ENCODE measurements at places on chromosomes 7 and 10.

DNA sequence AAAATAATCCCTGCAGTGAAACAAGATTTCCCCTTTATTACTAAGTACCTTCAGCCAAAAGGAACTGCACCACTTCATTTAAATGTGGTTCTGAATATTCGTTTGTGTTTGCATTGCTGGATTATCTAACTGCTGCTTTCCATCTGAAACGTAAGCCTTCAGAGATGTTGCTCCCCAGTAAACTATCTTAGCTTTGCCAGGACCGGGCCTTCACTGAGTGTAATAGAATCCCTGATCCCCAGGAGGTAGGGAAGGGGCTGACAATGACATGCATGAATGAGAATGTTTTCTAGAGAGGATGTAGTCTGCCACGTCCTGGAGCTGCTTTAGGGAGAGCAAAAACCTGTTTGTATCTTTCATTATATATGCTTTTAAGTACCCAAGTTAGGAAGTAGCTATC lies 19.5 kb upstream of the INSYN2A start:
- no peak for DNase-seq

DNA sequence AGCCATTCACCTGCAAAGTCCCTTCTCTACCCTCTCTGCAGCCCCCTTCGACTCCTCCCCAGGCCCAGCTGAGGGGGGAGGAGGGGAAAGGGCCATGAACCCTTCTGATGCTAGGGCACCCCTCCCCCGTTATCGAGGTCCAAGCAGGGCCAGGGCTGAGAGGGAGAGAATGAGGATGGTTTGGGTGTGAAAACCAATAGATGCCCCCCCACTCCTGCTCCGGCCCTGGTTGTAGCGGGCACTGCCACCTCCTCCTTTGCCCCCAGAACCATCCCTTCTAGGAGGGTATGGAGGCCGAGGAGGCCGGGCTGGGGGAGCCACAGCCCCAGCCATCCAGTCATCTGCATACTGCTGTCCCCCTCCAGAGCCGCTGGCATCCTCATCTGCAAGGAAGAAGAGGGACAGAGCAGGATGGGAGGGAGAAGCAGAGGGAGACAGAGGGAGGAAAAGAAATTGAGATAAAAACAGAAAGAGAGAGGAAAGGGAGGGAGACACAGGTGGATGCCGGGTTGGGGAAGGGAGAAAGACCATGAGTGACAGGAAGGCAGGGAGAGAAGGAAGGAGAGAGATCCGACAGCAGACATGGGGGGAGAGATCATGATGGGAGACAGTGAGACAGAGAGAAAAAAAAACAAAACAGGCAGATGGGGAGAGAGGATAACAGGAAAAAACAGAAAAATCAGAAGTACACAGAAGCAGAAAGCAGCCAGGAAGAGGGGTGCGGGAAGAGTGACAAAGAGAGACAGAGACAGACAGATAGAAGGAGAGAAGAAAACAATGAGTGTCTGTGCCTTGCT lies 1.9 kb upstream of the GAL3ST4 start:
- DNase-seq, result no peak

DNA sequence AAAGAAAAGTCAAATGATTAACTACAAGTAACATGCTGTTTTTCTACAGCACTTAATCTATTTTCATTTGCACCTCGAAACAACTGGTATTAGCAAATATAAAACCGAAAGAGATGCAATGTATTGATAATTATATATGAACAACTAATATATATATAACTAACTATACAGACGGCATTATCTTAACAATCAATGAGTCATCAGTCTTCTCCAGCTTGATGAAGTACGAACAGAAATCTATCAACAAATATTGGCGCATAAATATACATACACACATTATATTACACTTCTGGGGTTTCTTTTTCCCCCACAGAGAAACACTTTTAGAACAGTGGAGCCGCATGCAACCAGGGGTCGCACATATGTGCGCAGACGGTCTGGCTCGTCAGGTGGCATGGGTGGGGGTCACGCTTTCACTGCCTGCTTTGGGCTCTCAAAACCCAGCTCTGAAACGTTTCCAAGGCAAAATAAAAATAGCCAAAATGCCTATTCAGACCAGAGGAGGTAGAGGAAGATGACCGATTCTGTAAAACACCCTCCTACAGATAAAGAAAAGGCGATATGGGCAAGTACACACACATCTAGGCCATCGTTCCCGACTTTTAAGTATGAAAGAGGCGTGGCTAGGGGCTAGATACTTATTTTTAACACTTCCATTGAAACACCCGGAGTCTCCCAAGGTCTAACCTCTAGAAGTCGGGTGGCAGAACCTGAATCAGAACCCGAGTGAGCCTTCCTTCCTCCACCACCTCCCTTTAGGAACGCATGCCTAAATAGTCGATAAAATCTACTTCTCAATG lies 1.7 kb downstream of the ARHGAP12 start:
- no peak for DNase-seq

DNA sequence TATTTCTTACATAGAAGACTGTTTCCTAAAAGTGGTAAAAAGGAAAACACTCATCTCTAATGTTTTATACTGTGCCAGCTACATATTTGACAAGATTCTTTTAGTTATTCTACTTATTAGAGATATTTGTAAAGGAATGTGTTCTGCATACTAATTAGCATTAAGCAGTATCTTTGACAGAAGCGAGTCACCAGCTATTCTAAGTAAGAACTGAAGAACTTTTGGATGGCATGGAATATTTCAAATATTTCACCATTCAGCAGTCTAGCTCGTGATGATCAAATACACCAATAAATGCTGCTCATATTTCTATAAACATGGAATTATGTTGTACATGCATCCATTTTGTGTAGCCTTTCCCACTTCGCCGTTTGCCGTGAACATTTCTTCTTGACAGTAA lies 241.6 kb upstream of the TCF7L2 start:
- DNase-seq, result no peak

- no peak for DNase-seq
Measured at GRCh38 chr7:51249991-51250390, 66.6 kb downstream of the COBL start.

DNA sequence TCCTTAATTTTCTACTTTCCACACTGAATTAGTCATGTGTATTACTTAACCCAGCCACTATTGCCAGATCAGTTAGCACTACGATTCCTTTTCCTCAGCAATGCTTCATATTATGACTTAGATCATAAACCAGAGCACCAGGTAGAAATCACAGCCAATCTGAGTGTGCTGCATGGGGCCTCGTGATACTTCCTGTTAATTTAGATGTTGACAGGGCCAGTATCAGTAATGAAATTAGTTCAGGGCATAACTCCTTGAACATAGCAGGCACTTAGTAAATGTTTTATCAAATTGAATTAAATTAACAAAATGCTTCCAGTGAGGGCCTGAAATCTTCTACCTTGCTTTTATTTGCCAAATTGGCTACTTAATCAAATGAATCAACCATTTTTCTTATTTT lies 169.3 kb upstream of the LRGUK start:
- DNase-seq, result no peak

DNA sequence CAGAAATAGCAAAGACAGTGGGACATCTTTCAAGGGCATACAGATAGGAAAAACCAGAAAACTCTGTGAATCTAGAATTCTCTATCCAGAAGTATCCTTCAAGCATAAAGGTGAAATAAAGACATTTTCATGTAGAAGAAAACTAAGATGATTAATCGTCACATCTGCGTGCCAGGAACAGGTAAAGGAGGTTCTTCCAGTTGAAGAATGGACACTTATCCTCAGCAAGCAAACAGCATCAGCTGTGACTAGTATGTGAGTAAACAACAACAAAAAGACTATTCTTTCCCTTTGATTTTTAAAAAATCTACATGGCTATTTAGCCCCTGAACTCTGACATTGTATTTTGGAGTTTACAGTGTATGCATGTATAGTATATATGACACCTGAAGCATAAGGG lies 124.9 kb downstream of the LRMDA start:
- no peak for DNase-seq

DNA sequence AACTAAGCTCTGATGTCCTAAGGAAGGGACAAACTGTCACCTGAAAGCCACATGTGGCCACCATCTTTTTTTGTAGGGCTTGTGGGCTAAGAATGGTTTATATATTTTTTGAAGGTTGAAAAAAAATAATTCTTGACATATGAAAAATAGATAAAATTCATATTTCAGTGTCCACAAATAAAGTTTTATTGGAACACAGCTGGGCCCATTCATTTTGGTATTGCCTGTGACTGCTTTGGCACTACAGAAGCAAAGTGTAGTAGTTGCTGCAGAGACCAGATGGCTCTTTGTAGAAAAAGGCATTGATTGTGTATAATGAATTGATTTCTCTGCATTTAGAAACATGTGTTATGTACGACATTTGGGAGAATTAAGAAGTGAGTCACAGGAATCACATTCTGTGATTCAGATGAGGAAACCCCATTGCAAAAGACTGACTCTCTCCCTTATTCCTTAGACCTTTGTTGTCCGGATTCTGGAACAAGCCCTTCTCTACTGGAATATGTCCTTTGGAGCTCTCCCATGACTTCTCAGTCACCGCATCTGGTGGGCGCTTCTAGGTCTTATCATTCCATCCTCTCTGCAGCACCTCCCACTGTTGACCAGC lies 438.7 kb downstream of the LRMDA start:
- DNase-seq, result no peak

- no peak for DNase-seq
Measured at GRCh38 chr7:69334701-69335100, 263.6 kb upstream of the AUTS2 start.

- no peak for DNase-seq
Measured at GRCh38 chr10:81838950-81839349, 36.0 kb upstream of the NRG3 start.

- no peak for DNase-seq
Measured at GRCh38 chr10:88243836-88244730, 339.0 kb downstream of the RNLS start.

DNA sequence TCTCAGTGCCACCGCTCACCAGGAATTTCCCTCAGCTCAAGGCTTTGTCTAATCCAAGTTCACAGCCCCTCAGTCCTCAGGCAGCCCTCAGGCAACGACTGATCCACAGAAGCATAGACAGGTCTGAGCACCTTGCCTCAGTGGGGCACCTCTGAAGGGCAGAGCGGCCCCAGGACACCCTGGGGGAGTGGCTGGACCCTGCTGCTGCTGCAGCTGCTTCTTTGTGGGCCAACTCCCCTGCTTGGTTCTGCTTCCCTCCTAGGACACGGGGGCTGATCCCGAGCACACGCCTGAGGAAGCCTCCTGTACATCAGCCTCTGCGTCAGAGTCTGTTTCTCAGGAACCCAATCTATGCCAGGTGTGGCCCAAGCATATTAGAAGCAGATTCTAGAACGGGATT lies 16.2 kb downstream of the CUZD1 start:
- DNase-seq, result no peak

DNA sequence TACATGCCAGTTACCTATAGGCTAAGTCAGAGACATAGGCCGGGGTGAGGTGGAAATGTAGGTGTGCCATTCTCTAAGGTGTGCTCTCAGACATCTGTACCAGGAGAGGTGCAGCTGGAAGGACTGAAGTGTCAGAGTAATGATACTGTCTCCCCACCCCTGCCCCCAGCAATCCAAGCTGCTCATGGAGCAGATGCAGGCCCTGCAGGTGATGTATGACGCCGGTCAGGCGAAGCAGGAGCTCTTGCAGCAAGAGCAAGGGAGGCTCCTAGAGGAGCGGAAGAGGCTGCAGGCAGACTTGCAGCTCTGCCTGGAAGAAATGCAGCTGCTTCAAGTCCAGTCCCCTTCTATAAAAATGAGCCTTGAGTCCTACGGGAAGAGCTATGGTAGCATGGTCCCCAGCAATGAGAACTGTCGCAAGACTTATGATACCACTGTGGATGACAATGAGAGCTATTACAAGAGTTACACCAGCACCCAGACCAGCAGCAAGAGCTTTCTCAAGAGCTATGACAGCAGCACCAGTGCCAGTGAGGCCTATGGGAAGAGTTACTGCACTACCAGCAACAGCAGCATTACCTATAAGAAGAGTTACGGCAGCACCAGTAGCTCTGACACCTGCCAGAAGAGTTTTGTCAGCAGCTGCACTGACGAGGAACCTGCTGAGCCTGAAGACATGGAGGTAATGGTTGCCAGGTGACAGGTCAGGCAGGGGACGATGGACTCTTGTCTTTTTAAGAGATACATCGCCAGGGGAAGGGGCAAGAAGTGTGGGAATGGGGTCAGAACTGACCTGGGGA lies 18.4 kb upstream of the FLNC start:
- no peak for DNase-seq

DNA sequence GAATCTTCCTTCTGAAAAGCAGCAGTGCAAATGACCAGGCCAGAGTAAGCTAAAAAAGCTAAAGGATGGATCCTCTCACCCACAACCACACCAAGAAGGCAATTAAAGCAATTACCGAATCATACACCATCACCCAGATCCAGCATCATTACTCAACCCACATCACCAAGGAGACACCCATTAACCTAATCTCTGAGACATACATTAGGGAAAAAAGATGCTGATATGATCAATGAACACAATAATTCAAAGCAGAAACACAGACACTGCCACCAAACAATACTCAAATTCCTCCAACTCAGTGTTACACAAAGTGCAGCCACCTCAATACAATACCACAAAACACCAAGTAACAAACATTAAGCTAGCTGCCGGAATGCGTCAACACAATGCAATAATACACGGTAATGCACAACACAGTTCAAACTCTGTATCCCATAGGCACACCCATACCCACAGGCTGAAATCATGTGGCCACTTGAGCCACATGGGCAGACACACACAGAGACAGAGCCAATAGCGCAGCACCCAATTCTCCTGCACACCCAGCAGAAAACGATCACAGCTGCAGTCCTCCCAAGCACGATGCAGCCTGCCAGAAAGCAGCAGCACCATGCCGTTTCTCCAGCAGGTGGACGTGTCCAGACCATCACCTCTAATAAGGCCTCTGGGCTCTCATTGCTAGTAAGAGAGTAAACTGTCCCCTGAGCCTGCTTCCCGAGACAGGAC lies 21.5 kb downstream of the PAX2 start:
- no peak for DNase-seq

DNA sequence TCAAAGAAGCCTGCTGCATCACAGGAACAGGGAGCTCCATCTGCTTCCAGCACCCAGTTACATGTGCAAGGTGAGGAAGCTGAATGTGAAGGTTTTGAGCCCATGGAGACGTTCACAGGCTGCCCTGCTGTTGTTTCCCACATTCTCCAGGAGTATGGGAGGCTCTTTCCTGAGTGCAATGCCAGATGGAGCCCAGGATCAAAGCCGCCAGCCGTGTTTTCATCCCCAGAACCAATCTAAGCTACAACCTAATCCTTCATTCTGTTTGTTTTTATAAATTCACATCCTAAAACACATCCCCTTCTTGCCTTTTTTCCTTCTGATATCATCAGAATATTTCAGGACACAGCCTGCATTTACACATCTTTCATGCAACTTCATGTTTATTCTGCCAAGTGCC lies 98.9 kb upstream of the PRR15 start:
- no peak for DNase-seq

DNA sequence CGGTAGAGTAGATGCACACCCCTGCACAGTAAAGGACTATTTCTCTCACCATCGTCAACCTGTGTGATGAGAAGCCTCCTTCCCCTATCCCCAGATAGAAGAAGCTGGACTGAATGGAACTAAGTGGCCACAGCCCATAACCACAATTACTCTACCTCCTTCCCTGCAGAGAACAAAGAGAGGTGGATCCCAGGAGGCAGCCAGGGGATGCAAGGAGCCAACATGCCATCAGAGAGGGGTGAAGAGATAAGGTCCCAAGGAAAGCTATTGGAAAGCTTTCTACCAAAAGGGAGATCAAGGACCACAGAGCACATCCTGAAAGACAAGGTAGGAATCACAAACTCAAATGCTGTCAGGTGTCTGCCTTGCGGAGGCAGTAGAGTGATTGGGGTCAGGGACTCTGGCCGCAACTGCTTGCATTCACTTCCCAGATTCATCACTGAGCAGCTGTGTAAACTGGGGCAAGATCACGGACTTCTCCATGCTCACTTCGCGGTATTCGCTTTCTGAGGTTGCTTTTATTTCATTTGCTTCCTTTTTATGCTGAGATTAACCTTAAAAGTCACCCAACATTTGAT lies 81.6 kb upstream of the MYO3A start:
- no peak for DNase-seq

Data from suppressor macrophage (primary cell).